HEK293T (cell line): ENCODE measurements at places on chromosomes 3 and 15.

DNA sequence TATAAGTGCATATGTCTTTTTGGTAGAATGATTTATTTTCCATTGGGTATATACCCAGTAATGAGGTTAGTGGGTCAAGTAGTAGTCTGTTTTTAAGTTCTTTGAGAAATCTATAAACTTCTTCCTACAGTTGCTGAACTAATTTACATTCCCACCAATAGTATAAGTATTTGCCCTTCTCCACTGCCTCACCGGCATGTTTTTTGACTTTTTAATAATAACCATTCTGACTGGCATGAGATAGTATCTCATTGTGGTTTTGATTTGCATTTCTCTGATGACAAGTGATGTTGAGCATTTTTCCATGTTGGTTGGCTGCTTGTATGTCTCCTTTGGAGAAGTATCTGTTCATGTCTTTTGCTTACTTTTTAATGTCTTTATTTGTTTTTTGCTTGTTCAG lies 94.1 kb upstream of the TP63 start:
- no peak for DNase-seq

- DNase-seq, result no peak
Observed at GRCh38 chr3:61055447-61055846, 195.8 kb downstream of the FHIT start.

DNA sequence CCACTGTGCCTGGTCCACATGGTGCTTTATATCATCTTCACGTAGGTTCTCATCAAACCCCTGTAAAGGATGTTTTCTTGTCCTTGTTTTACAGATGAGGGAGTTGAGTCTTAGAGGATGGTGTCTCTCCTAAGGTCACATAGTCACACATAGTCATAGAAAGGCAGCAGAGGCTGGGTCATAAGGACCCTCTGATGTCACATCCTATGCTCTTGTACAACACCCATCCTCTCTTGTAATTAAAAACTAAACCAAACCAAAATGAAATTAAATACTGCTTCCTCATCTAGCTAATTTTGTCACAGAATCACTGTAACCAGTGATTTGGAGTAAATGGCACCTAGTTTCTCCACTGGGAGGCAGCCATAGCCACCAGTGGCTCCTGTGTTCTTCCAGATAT lies 21.8 kb upstream of the ATP1B3 start:
- DNase-seq, result no peak

GRCh38 chr3:45064512-45065372 lies 38.6 kb downstream of the CLEC3B start:
- no peak for DNase-seq

DNA sequence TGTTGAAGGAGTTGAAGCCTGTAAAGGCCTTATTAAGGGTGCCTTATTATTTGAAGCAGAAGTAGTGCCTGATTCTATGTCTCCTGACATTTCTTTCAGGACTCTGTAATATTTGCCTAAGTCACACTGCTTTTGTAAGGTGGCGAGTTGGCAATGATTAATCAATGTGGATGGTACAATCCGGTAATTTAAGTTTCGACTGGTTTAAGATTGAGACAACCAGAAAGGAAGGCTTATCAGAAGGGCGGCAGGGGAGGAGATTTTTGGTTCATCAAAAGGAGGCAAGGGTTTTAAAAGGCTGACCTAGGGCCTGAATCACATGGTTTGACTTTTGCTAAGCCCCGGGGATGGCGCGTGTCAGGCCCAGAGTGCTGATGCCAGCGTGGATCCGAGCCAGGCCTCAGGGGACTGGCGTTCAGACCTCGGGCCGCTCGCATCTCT lies 830 bp upstream of the RNF13 start:
- no peak for DNase-seq

DNA sequence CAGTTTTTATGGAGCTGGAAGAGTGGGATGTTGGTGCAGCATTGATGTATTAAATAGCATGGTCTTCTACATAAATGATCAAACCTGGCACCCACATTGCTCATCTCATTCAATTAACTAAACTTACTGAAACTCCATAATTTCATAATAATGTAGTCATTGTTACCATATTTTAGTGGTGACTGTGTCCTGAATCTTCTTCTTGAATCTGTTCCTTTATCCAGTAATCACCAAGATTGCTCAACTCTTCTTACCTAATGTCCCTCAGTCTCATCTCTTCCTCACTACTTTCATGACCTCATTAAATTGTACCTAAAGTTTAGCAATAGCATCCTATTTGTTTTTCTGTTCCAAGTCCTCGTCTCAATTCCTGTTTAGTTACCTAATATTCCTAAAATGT lies 69.8 kb downstream of the FGF7 start:
- DNase-seq, result no peak

- no peak for DNase-seq
Observed at GRCh38 chr3:105614288-105615030, 247.8 kb downstream of the ALCAM start.

DNA sequence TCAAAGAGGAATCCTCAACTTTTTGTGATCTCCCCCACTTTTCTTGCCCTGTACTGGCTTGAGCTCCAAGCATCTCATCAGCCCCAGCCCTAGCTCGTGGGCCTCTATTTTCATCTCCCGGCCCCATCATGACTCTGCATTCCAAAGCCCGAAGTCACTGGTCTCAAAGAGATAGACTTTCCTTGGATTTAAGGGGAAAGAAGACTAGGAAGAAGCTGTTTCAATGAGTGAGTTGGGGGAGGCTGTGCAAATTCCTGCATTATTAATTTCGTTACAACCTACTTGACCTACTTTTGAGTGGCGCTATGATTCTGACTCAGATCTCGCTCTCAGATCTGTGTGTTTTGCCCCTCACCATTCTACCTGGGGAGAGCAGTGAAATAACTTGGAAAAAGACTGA lies 266.6 kb upstream of the TBL1XR1 start:
- DNase-seq, result no peak
